ENCODE measurements at places on chromosomes 4 and X. TPM values are rescaled to one million over a fixed set of nuclear protein-coding genes. Genes with fewer than 3 reads are reported as not detected.

GAGE12J gene
- not detected for polyA plus RNA-seq

UNC5C gene
- polyA plus RNA-seq, result not detected

PACRGL gene
- polyA plus RNA-seq, result 18.2 TPM

TRAPPC2 gene
- polyA plus RNA-seq, result 11.9 TPM

DNA sequence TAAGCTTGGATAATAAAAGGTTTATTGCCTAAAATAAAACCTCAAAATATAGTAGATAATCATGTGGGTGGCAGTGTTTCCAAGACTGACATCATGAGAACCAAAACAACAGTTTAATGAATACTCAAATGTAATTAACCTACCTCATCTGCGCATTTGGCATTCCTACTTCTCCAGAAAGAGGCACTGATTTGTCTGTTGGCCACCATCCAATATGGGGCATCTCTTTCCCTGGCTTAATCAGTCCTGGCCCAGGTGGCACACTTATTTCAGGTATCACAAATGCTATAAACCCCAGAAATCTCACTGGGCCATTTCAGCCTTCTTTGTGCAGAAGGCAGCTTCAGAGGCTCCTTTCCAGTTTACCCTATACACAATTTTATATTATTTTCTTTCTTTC is 192.2 kb downstream of the COMMD8 start:
- H3K27ac ChIP-seq, result no peak overlapping the region
- no peak overlapping the region for H3K4me3 ChIP-seq
- H3K4me1 ChIP-seq, result no peaks in the 10 kb centered on the region
- DNase-seq, result no peak

- H3K4me3 ChIP-seq, result no peak overlapping the region
- DNase-seq, result no peak
- no peaks in the 10 kb centered on the region for H3K4me1 ChIP-seq
- no peaks in the 10 kb centered on the region for H3K36me3 ChIP-seq
- H3K27me3 ChIP-seq, result no peaks in the 10 kb centered on the region
- H3K27ac ChIP-seq, result no peak overlapping the region
Measured at GRCh38 chr4:88320780-88321373, 36.5 kb upstream of the PPM1K start.

- peaks cover 9% of the 10 kb centered on the region for H3K4me1 ChIP-seq
- no peak overlapping the region for H3K4me3 ChIP-seq
- H3K27me3 ChIP-seq, result no peaks in the 10 kb centered on the region
- H3K27ac ChIP-seq, result no peak overlapping the region
- no peak for DNase-seq
- H3K36me3 ChIP-seq, result no peaks in the 10 kb centered on the region
Measured at GRCh38 chr4:26907731-26908599, 47.3 kb downstream of the STIM2 start.

DNA sequence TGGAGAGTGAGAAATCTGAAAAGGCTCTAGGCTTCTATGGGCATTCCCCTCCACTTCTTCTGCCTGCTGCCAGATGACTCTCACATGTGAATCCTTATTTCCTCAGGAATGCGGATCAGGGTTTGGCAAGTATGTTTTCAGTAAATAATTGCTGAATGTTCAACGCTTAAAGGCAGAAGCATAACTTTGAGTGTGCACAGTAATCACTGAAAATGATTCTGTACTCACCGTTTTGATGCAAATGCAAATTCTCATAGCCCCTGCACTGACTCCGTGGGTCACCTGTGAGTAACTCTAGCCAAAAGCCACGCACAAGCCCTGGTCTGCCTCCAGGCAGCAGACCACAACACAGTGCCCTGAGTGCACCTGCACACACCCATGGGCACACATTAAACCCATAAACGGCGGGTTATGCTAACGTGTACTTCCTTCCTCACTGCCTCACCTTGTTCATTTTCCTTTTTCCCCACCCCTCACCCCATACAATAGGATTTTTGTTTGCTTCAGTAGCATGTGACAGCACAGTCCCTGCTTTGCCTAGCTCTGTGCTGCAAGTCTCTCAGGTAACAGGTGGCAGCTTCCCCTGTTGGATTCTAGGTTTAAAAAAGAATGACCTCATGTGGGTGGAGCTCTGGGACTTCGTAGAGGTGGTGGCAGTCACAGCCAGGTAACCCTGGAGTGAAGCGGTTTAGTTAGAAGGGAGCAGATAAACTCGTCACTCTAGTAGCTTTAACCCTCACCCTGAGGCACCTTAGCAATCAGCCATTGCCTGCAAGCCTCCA is at the start of gene ARHGEF38:
Gene ARHGEF38, plus strand, starts transcription at position 656 of the 782 bp plus-strand sequence. CDS start 146 bp downstream, outside the sequence.
- H3K4me1 ChIP-seq, result peaks cover 30% of the 10 kb centered on the region
- H3K27me3 ChIP-seq, result no peaks in the 10 kb centered on the region
- H3K27ac ChIP-seq, result peak within 1 kb of the TSS; percentile 32
- peak within 1 kb of the TSS; percentile 21 for H3K4me3 ChIP-seq

- DNase-seq, result no peak
- H3K27ac ChIP-seq, result no peak overlapping the region
- H3K27me3 ChIP-seq, result no peaks in the 10 kb centered on the region
- peaks cover 5% of the 10 kb centered on the region for H3K4me1 ChIP-seq
Measured at GRCh38 chr4:86675548-86675947, 81.4 kb downstream of the PTPN13 start.

DNA sequence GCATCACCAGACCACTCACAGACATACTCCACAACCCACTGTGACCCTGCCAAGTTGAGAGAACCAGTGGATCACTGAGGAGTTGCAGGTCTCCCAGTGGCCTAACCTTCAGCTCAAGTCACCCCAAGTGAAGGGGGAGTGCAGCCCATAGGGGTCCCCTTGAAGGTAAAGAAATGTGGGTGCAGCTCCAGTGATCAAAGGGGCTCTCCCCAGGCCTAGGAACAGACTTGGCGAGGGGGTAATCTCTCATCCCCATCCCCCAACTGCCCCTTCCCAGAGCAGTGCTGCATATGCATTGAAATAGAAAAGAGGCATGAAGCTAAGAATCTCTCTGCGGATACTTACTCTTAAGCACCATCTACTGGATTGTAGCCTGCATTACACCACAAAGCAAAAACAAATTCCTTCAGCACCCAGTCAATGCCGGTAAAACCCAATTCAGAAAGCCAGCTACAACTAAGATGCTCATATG is 27.0 kb downstream of the MAGEE1 start:
- H3K4me3 ChIP-seq, result no peak overlapping the region
- DNase-seq, result no peak
- H3K36me3 ChIP-seq, result no peaks in the 10 kb centered on the region

DNA sequence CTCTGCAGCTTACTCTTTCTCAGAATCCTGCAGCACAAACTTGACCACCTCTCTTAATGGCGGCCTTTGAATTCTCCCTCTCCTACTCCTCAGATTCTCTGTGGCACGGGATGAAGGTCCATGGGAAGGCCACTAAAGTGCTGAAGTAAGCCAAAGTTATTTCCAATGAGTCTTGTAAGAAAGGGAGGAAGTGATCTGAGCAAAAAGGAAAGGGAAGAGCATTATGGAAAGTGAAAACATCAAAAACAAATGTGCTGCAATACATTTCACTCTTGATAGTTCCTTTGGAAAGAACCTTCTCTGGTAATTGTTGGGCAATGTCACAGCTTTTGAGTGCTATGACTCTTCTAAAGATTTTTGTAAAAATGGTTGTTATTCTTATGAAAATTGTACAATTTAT is 54.3 kb upstream of the CAMK2D start:
- H3K36me3 ChIP-seq, result no peaks in the 10 kb centered on the region
- H3K27ac ChIP-seq, result no peak overlapping the region
- no peak overlapping the region for H3K4me3 ChIP-seq
- DNase-seq, result no peak
- no peaks in the 10 kb centered on the region for H3K27me3 ChIP-seq
- H3K4me1 ChIP-seq, result no peaks in the 10 kb centered on the region

DNA sequence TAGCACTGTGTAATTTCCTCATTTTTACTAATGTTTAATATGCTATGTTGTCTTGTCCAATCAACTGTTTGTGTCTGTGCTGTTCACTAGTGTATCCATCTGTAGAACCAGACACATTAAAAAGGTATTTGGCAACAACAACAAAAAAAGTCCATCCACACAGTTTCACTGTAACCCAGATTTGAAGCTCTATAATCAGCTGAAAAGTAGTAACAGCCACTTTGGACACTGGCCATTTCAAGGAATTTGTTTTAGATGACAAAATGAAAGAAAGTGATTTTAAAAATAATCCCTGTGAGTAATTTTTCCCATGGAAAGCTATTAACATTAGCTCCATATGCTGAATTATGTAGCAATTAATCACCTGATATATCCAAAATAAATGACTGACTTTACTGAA is 2.2 kb upstream of the FBXL5 start:
- H3K36me3 ChIP-seq, result peaks cover 2% of the 10 kb centered on the region
- no peaks in the 10 kb centered on the region for H3K27me3 ChIP-seq
- peaks cover 20% of the 10 kb centered on the region for H3K4me1 ChIP-seq
- DNase-seq, result no peak
- no peak overlapping the region for H3K27ac ChIP-seq

DNA sequence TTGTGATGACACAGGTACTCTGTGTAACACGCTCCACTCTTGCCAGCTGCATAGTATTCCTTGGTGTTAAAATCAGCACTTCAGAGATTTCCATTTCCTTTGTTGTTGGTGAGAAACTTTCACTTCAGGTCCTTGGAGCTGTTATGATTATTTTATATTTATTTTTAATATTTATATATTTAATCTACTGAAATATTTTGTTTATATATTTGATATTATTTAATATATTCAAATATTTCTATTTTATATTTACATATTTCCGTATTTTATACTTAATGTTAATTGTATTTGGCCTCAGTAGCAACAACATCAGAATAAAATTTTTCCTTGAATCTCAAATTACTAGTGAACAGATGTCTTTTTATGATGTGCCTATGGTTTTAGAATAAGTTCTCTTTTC is 225.3 kb downstream of the MAGEB17 start:
- H3K36me3 ChIP-seq, result no peaks in the 10 kb centered on the region
- peaks cover 8% of the 10 kb centered on the region for H3K27me3 ChIP-seq
- no peaks in the 10 kb centered on the region for H3K4me1 ChIP-seq
- H3K4me3 ChIP-seq, result no peak overlapping the region
- no peak for DNase-seq
